ENCODE measurements at places on chromosomes 1 and 21.

GRCh38 chr1:201761871-201762270, 67.1 kb upstream of the IPO9 start:
- no peak for DNase-seq

- DNase-seq = no peak
These were observed 12.5 kb upstream of the GPR153 start for GRCh38 chr1:6273380-6273891.

- DNase-seq = no peak
These were observed 58.9 kb upstream of the ADARB1 start for GRCh38 chr21:45015469-45015860.

DNA sequence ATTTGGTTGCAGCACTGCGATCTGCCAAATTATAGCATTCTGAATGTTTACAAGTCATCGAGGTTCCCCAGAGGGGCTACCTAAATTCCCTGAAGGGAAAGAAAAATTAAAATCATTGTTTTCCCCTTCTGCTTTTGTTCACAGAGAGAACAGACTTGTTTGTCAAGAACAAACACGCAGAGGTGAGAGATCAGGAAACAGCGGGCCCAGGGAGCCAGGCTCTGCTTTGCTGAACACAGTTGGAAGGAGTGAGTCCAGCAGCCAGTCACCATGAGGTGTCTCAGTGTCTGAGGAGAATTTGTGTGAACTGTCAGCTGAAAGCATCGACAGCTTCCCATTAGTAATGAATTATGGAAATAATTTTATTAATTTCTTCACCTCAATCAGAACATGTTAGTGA, 52.5 kb downstream of the RWDD3 start:
- DNase-seq = no peak

GRCh38 chr1:212621949-212622305, 13.4 kb downstream of the ATF3 start:
- no peak for DNase-seq

GRCh38 chr1:34806396-34806795, 13.6 kb downstream of the GJA4 start:
- no peak for DNase-seq

- DNase-seq = no peak
These were observed 53.6 kb upstream of the MAP10 start for GRCh38 chr1:232751393-232752140.

- no peak for DNase-seq
These were observed 299.2 kb downstream of the LTN1 start for GRCh38 chr21:28693476-28693875.

GRCh38 chr1:172674831-172675613, 16.1 kb downstream of the FASLG start:
- no peak for DNase-seq

DNA sequence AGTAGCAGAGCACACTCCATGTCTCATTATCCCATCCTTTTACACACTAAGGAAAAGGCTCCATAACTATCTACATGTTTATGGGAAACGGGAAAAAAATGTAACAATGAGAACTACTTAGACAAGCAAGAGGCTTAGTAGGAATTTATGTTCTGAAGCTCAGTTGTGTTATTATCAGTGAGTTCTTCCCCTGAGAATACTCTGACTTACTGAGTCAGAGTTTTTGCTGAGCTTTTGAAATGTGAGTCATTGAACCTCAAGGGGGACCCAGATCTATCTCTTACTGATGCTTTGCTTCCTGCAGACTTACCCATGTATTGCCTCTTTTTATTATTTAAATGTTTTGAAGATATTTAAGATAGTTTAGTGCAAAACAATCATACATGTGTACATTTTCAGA, 20.1 kb downstream of the CFHR5 start:
- DNase-seq = no peak

GRCh38 chr1:40884055-40884795, 22.1 kb upstream of the CITED4 start:
- DNase-seq = no peak

DNA sequence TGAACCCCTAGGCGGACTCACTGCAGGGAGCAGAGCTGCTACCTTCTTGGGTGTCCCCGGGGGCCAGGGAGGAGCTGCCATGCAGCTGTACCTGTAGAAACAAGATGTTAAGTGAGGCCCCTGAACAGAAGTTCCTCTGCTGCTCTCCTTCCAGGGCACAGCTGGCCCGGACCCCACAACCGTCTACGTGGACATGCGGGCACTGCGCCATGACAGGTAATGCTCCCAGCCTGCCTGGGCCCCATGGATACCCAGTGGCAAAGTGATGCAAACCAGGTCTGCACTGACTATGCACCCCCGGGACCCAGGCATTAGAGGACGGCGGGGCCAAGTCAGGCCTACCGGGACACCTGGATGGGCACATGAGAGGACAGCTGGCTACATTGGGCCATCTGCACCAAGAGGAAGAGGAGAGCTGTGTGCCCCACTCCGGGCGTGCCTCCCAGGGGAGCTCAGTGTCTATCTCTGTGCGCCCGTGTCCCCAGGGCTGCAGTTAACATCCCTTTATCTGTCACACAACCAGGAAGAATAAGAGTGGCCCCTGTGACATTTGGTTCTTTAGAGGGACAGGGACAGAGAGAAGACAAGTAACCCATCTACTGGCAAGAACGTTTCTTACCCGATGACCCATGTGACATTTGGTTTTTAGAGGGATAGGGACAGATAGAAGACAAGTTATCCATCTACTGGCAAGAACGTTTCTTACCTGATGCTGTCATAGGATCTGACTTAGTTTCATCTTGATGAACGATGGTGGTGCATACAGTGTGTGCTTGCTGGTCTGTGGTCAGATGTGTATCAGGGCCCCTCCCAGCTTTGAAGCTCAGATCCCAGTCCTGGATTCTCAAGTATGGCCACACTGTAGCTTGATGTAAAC, 44.1 kb downstream of the S100B start:
- no peak for DNase-seq

DNA sequence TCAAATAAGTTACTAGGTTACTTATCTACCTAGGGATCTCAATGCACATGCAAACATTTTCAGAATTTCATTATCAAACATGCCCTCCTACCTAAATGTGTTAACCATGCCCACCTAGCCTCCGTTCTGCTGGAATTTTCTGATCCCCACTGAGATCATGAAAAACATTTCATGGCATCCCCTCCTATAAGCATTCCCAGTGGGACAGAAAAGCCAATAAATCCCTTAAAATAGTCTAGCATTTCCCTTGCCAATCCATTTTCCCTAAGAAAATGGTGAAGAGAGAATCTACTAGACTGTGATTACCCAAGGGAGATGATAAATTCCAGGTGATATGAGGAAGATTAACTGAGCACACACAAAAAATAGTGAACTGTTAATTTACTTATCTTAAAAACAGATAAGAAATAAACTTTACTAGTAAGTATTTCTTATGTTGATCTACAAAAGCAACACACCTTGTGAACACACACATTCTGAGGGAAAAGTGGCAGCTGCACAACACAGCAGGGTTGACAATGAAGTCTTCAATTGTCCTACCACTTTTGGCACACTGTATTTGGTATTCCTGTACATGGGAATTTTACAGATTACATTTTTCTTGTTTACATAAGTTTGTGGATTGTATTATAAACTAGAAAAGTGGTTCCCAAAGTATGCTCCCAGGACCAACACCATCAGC, 49.6 kb downstream of the ARID4B start:
- DNase-seq = no peak

DNA sequence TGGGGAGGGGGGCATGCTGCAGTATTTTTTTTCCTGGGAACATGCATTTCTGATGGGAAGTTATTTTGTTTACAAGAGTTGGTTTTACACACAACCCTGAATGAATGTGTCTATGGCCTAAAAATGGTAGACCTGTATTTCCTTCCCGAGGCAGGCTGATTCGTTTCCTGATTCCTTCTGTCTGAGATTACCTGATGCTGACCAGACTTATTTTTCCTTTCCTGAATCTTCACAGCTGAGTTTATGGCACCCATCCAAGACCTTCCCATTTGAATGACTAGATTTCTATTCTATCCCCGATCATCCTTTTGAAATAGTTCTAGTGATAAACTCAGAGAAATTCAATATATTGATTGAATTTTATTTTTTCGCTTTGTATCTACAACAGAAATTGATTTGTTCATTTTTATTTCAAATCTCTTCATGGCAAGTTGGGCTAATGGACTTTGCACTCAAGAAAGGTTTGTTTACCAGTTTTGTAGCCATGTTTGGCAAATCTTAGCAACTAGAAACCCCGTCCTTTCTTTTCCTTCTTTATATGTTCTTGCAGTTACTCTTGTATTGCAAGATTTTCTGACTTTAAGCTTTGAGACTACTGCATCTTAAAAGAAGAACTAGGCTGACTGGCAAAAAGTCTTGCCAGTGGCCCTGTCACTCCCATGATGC, 15.9 kb upstream of the PLEKHM2 start:
- DNase-seq = no peak

- DNase-seq = no peak
These were observed 213.1 kb downstream of the RERE start for GRCh38 chr1:8604041-8604945.

- DNase-seq = no peak
These were observed 30.7 kb downstream of the NOL9 start for GRCh38 chr1:6523566-6523965.

GRCh38 chr1:88876573-88877365, 14.6 kb downstream of the GTF2B start:
- DNase-seq = no peak

DNA sequence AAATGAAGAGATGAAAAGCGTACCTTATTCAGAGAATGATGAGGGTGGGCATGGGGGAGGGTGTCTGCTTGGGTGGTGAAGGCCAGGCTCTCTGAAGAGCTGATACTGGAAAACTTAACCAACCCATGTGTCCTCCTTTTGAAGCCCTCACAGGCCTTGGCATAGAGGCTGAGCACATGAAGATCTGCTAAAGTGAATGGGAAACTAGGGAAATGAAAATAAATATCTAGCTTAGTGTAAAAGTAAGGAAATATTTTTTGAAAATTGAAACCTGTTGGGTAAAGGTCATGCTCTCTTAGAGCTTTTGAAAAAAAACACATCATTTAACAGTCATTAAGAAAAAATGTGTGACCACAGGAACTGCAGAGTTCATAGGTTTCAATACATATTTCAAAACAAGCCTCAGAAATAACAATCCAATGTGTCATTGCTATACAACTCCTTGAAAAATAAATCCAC, 40.5 kb upstream of the RALGPS2 start:
- no peak for DNase-seq

DNA sequence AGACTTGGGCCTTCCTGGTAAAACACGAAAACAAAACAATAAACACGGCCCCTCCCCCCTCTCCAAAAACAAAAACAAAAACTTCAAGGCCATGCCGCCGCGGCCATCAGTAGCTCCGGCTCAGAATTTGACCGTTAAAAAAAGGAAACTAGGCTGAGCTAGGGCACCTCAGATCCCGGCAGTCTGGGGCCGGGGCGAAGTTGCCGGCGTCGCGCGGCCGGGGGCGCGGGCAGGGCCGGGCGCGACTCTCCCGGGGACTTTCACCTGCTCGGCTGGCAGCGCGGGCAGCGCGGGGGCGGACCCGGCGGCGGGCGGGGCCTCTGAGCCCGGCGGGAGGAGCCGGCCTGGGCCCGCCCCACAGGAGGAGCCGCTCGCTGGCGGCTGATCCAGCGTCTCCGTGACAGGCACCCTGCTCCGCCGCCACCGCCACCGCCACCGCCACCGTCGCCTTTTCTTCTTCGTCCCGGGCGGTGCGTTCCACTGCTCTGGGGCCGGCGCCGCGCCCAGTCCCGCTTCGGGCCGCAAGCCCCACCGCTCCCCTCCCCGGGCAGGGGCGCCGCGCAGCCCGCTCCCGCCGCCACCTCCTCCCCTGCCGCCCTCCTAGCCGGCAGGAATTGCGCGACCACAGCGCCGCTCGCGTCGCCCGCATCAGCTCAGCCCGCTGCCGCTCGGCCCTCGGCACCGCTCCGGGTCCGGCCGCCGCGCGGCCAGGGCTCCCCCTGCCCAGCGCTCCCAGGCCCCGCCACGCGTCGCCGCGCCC, at the start of gene NOS1AP:
TSS of gene NOS1AP (plus strand) at position 358 of the 760 bp plus-strand sequence. CDS start 487 bp downstream, outside the sequence.
- DNase-seq = peak; percentile 74

GRCh38 chr1:43538143-43538487, 7.4 kb downstream of the PTPRF start:
- DNase-seq = no peak

DNA sequence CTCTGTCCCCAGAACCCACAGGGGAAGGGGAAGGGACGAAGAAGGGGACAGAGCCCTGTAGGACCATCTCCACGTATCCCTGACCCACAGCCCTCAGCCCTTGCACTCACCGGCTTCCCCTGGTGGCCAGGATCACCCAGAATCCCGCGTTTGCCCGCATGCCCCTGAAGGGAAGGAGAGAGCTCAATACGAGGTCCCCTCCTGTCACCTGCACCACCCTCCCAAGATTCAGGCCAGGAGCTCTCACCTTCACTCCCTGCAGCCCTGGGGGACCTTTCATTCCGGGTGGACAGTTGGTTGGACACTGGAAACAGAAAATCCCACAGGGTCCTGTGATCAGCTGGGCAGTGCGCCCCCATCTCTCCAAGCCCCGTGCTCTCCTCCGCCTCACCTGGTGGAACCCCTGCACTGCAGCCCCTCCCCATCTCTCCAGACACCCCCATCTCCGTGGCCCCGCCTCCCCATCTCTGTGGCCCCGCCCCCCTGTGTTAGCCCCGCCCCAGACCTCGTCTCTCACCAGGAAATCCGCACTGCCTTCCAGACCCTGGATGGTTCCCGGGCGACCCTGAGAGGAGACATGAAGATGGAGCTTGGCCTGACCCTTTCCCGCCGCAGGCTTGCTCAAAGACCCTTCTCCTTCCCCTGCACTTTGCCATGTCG, 6.0 kb downstream of the COL9A2 start:
- no peak for DNase-seq

DNA sequence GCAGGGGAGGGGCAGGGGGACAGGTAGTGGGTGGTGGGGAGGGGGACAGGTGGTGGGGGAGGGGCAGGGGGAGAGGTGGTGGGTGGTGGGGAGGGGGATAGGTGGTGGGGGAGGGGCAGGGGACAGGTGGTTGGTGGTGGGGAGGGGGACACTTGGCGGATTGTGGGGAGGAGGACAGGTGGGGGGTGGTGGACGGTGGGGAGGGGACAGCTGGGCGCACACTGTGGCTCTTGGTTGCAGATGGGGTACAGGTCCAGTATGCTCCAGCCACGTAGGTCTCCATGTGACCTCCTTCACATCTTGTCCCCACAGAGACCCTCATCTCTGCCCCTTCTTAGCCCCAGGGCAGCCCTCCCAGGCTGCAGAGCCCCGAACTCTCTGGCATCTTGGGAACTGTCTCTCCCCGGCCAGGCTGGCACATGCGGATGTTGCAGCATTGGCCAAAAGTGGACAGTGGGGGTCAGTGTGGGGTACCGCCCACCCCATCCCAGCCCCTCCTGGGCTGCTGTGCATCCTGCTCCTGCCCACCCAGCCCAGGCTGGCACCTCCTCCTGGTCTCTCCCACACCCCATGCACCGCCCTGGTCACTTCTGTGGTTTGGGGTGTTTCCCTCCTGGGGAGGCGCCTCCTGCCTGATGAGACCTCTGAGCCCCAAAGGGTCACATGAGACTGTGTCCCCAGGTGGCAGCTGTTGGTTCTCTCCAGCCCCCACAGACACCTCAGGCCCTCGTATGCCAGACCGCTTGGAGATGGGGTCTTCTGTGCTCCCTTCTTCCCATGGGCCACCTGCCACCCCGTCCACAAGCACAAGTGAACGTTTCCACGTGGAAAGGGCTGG, 7.6 kb upstream of the SLC19A1 start:
- DNase-seq = no peak

Measured in naive thymus-derived CD4-positive, alpha-beta T cell (primary cell).